T-helper 17 cell (primary cell): ENCODE measurements at places on chromosomes 11 and 22. TPM values are rescaled to one million over a fixed set of nuclear protein-coding genes. Genes with fewer than 3 reads are reported as not detected.

KCNK7 gene
- 5.7 TPM for total RNA-seq

GRCh38 chr11:13666708-13667107, 1.8 kb upstream of the FAR1 start:
- DNase-seq, result no peak

PGA4 gene
- total RNA-seq, result not detected

- DNase-seq, result no peak
Measured at GRCh38 chr22:10780281-10780680, 4747.7 kb upstream of the OR11H1 start.
